ENCODE measurements at places on chromosomes 6 and 20.

GRCh38 chr6:107822176-107823046, 1.7 kb downstream of the SCML4 start:
- DNase-seq, result peak; percentile 27

DNA sequence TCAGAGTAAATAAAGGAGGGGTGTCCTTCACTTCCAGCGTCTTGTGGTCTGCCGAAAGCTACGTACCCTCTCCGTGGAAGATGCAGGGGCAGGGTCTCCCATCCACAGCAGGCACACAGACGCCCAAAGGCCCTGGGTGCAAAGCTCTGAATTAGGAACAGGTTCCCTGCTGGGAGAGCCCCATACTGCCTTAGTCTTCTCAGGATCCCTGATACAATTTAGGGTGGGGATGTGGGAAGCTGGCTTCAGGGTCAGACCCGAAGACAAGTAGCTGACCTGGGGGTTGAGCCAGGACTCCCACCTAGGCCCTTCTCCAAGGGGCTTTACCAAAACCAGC, 74.1 kb downstream of the TTLL2 start:
- no peak for DNase-seq

DNA sequence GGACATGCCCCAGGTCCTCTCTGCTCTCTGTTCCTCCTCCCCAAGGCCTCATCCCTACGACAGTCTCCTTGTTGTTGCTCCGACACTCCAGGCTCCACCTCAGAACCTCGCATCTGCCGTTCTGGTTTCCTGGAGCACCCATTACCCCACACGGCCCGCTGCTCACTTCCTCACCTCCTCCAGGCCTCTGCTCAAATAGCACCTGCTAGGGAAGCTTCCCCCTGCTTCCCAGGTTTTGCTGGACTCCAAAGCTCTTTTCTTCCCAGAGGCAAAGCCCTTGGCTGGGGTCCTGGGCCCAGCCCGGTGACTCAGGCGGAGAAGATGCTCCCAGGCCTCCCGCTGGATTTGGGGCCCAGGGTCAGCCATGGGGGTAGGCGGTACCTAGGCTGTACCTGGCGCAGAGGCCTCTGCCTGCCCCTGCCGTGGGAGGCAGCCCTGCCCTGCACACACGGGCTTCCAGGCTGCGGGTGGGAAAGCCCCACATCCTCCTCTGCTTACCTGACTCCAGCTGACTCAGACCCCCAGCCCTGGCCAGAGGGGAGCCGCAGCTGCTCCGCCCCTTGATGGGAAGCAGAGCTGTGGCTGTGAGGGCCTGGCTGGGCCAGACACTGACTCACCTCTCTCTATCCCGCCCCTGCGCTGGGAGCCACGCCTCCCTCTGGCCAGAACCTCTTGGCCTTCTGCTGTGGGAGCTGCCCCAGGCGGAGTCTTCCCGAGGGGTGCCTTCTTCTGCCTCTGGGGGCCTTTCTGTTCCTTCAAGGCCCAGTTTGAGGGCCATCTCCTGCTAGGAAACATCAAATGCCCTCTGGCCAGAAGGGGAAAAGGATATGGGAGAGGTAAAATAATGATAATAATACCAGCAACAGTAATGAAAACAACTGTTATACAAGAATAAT, 130.5 kb downstream of the CEBPB start:
- no peak for DNase-seq

DNA sequence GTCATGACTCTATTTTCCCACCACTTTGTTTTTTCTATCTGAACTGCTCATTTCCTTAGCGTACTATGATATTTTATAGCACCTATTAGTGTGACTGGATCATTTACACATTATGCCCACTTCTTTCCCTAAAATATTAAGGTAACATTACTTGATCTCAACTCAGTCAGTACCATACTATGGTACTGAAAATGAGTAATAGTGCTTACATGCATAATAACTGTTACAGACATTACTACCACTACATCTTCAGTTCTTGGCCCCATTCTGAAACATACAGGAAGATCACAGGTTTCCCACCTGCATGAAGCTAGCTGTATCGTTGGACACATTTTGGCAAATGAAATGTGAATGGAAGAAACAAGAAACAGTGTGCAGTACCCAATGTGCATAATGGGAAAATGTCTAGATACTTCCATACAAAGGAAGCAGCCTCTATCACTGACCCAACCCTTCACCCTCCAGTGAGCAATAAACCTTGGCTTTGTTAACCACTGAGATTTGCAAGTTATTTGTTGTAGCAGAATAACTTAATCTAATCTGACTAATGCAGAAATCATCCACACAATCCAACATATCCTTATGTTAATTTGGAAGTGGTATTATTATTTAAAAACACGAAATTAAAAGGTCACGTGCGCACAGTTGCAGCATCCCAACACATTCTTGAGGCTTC, 108.6 kb upstream of the DOK5 start:
- no peak for DNase-seq

DNA sequence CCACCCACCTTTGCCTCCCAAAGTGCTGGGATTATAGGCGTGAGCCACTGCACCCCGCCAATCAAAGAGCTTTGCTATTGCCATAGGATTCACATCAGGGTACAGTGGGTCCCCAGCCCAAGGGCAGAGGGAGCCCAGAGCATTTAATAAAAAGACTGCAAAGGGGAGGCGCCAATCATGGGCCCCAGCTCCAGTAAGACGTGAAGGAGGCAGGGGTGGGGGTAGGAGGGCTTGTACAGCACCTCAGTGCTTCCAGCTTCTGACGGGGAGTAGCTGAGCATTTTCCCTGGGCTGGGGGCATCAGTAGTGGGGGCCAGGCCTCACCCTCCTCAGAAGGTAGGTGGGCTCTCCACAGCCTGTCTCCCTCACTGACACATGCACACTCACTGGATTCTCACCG, 1.5 kb downstream of the ADA start:
- DNase-seq, result no peak

GRCh38 chr6:88220493-88220892, 54.3 kb upstream of the CNR1 start:
- no peak for DNase-seq
